ENCODE measurements at places on chromosomes 12 and 14. TPM values are rescaled to one million over a fixed set of nuclear protein-coding genes. Genes with fewer than 3 reads are reported as not detected.
A peak's percentile ranks its signal among the peaks of the same experiment; 100 is the strongest.

The GNS gene
- 292 TPM for total RNA-seq

The MYBPC1 gene
- not detected for total RNA-seq

The C3AR1 gene
- total RNA-seq = 0.72 TPM

The PAPLN gene
- 5.3 TPM for total RNA-seq

The UNC119B gene
- 24.5 TPM for total RNA-seq

The C14orf132 gene
- 41.5 TPM for total RNA-seq

The KRT71 gene
- total RNA-seq = not detected

The KIF26A gene
- total RNA-seq = not detected

The PIANP gene
- not detected for total RNA-seq

- DNase-seq = peak; percentile 71
These were observed 6.5 kb upstream of the HCFC2 start for GRCh38 chr12:104057771-104058197.

DNA sequence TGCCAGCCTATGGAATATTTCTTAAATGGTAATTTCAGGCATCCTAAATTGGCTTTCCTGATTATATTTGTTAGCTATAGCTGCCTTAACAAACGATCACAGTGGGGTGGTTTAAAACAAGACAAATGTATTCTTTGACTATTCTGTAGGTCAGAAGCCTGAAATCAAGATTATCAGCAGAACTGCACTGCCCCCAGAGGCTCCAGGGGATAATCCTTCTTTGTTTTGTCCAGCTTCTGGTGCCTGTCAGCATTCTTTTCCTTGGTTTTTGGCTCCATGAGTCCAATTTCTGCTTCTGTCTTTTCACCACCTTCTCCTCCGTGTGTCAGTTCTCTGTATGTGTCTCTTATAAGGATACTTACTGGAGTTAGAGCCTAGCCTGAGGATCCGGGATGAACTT is 1282.2 kb upstream of the USP15 start:
- no peak for DNase-seq

- DNase-seq = no peak
These were observed 1.4 kb downstream of the FAR2 start for GRCh38 chr12:29150462-29150861.

GRCh38 chr14:69076341-69076740 is 76.6 kb downstream of the DCAF5 start:
- DNase-seq = no peak

DNA sequence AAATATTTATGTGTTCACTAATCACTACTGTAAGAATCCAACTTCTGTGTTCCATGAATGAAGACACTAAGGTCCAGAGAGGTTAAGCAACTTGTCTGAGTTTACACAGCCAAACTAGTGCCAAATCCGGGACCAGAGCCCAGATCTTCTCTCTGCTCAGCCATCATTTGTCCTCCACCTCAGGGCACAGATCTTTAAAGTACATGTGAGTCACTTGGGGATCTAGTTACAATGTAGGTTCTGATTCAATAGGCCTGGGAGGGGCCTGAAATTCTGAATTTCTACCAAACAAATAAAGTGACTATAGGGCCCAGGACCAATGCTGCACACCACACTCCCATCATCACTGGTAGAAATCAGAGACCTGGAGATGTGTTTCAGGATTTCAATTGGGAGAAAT is 162.9 kb downstream of the GXYLT1 start:
- no peak for DNase-seq

DNA sequence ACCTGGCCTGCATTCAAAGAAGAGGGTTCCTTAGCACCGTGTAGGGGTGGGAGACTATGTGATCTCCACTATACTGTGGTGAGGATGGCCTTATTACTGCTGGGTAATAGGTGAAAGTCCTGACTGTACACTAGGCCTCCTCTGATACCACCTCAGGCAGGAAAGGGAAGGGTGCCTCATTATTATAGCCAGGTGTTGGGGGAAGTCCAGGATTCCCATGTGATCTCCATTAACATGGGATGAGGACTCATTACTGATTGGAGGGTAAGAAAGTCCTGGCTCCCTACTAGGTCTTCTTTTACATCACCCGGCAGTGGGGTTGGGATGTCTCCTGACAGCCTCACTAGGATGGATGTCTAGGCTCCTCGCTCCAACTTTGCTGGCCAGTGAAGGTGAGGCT is 252.1 kb downstream of the LRIG3 start:
- DNase-seq = no peak

GRCh38 chr12:55743406-55744339 is 751 bp downstream of the GDF11 start:
- peak; percentile 94 for DNase-seq

GRCh38 chr14:103904493-103905107 is 23.7 kb upstream of the TDRD9 start:
- DNase-seq = no peak

DNA sequence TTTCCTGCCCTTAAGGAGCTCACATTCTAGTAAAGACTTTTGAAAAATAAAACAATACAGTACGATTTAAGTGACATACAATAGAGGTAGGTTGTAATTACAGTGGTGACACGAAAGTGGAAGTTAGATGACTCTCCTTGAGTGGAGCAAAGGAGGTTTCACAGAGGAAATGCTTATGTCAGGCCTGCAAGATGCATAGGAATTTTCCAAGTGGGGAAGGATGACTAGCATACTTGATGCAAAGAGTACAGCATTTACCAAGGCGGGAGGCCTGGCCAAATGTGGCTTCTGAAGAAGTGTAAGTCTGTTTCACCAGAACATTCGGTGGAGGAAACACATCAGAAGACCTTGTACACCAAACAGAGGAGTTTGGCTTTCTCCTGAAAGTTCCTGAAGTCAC is 55.2 kb downstream of the ERO1A start:
- no peak for DNase-seq

DNA sequence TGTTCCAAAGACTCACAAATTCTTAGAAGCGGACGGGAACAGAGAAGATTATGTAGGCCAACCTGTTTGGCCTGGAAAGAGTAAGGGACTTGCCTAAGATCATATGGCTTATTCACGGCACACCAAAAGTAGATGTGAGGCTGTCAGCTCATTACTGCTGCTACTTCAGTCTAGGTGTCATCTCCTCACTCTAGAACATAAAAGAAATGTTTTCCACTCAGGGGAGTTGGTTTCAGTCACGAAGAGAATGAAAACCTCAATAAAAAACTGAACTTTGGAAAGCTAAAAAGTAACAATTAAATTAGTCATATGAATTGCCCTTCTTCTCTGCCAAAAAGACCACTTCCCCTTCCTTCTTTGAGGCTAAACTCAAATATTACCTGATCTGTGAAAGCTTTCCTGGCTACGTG is 658 bp upstream of the CEP128 start:
- no peak for DNase-seq

GRCh38 chr12:116675339-116676107 is 62.3 kb downstream of the SPRING1 start:
- no peak for DNase-seq

- no peak for DNase-seq
These were observed 159.8 kb downstream of the CPNE8 start for GRCh38 chr12:38745601-38746000.

GRCh38 chr12:9634177-9634803 is 26.6 kb upstream of the KLRB1 start:
- peak; percentile 37 for DNase-seq

DNA sequence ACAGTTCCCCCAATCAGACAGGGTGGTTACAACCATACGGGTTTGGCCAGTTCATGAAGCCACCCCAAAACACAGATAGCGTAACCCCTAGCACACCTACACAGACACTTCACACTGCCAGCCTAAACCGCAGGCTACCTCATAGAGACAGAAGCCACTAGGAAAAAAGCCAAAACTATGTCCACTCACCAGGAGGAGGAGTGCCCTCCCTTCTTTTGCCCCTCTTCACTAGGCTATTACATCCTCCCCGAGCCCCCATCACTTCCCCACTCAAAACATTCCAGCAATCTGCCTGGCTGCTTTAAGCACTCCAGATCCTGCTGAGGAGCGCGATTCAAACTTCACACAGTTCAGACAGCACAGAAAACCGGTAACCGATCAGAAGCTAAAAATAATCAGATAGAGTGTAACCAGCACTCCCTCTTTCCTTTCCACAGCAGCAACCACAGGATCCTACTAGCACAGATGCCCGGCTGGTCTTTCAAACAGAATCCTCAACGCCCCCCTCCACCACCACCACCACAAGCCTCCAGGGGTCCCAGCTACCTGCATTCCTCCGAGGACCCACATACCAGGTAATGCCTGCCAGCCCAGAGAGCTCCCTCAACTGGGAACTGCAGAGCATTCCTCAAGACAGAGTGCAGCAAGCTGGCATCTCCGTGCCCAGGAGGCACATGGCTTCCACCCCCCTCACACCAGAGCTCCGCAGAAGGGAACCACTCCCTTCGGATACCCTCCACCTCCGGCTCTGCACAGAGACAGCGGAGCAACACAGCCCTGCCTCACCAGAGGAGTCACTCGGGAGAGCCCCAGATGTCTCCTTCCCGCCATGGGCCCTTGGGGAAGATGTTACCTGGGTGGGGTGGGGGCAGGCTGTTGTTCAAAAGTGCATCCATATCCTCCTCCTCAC is 1.5 kb downstream of the CHD4 start:
- peak; percentile 81 for DNase-seq

GRCh38 chr14:48333221-48333920 is 658.0 kb upstream of the MDGA2 start:
- no peak for DNase-seq

- peak; percentile 54 for DNase-seq
These were observed 31.2 kb downstream of the TC2N start for GRCh38 chr14:91835920-91836843.

GRCh38 chr12:6692888-6693287 is 3.7 kb upstream of the ZNF384 start:
- no peak for DNase-seq

Data from osteoblast (primary cell).